ENCODE measurements at places on chromosomes 12 and 14.

- no peak for DNase-seq
Observed at GRCh38 chr14:99747582-99748330, 45.5 kb upstream of the EML1 start.

DNA sequence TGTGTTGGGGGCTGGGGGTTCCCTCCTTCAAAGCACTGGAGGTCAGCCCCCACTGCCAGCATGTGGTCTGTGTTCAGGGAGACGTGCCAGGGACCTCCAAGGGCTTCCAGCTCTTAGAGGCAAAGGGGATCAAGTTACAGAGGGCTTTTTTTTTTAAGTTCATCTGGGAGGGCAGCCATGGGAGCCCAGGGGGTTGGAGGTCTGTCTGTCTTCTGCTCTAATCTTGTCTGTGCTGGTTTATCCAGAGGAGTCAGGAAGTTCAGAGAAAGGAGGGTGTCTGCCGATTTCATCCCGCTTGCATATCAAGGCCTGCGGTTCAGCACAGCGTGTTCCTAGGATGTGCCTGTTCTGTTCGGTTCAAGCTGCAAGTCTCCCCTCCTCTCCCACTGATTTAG, 72.2 kb downstream of the TMEM132C start:
- no peak for DNase-seq

DNA sequence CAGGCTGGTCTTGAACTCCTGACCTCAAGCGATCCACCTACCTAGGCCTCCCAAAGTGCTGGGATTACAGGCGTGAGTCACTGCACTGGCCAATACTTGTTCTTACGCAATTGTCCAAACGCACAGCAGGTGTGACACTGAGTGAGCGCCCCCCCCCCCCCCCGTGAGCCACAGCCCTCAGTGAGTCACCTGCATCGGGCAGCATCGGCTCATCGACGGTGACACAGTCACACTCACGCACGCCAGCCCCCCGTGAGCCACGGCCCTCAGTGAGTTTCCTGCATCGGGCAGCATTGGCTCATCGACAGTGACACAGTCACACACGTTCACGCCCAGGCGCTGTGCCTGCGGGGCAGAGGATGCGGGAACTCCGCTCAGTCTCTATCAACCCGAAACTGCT, 42.5 kb downstream of the GALNT9 start:
- peak; percentile 63 for DNase-seq

DNA sequence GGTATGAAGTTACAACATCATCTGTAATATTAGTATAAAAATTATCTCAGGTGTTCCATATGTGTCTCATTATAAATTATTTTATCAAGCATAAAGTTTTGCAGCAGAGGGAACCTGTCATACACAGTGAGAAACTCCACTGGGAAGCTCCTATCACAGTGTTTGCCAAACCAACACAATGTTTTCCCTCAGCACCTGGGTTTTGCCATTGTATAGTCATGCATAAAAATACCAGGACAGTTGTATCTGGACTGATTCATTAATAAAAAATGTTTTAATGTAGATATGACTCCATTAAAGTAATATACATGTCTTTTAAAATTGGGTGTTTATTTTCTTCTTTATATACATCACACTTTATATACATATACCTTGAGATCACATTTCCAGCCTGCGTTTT, 56.6 kb downstream of the METTL25 start:
- DNase-seq, result no peak

DNA sequence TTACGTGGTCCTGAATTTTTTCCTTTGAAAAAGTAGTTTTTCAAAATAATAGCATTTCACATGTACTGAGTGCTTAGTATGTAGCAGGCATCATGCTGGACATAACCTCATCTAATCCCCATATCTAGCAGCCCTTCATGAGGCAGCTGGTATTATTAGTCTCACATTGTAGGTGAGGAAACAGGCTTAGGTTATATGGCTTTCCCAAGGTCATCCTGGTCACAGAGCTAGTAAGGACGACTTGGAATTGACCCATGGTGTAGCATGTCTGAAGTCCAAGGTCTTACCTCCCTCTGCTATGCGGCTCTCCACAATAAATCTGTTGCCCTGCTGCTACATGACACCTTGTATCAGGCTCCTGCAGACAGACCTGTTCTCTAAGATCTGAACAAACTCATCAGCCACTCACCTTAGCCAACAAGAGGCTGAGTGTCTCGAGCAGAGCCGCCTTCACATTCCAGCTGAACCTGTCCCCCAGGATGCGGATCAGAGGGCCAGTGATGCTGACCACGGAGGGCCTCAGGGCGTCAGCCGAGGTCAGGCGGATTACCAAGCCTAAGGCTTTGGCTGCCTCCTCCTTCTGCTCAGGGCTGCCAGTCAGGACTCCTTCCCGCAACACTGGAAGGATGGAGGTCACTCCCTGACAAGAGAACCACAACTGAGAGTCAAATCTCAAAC, 19.7 kb upstream of the RAB35 start:
- no peak for DNase-seq

DNA sequence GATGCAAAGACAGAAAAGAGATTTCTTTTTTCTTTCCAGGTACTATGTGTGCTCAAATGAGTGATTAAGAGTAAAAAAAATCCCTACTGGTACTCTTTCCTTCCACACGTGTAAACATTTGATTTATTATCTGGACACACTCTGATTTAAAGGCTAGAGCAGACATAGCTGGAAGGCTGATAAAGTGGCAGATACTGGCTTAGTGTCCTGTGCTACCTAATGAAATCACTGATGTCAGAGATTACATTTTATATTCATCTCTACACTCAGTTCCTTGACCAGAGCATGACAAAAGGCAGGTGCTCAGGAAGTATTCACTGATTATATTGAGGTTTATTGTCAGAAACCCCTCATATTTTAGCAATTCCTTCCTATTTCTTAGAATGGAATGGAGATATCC, 136.6 kb upstream of the SLC38A2 start:
- no peak for DNase-seq

DNA sequence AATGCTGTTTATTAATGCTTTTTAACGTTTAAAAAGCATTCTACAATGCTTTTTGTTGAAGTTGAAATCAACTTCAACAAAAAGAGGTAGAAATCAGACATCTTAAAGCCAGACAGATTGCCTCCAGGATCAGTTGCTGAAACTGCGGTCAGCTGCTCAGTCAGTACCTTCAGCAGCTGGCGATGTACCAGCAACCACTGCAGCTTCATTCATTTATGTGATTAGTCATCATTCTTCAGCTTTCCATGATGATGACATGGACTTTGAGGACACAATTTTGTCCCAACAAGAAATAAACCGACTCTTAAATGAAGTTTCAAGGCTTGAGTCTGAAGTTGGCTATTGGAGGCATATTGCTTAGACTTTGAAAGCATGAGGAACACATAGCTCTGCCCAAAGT, 31.5 kb upstream of the NUAK1 start:
- DNase-seq, result no peak

DNA sequence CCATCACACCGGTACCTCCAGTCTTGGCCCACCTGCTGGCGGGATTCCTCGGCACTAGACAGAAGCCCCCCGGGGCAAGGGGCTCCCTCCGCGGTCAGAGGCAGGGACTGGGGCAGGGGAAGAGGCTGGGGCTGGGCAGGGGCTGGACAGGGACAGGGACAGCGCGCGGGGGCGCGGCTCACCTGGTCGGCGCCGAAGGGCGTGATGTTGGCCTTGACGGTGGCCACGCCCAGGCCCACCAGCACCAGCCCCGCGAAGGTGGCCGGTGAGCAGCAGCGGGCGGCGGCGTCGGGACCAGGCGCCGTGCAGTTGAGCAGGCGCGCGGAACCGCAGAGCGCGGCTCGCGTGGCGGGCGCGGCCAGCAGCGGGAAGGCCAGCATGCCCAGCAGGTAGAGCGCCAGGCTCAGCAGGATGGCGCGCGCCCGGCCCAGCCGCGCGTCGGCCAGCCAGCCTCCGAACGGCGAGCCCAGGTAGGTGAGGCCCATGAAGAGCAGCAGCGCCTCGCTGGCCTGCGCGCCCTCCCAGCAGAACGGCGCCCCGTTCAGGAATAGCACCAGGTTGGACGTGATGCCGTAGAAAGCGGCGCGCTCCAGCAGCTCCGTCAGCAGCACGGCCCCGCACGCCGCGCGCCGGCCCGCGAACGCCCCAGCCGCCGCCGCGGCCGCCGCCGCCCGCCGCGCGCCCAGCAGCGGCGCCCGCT, 392 bp downstream of the SLC15A4 start:
- peak; percentile 64 for DNase-seq

- no peak for DNase-seq
Observed at GRCh38 chr12:130560321-130560720, 155.8 kb downstream of the RIMBP2 start.

GRCh38 chr14:39446131-39446744, 14.0 kb upstream of the FBXO33 start:
- DNase-seq, result no peak

- no peak for DNase-seq
Observed at GRCh38 chr12:9221483-9221882, 13.3 kb upstream of the PZP start.

DNA sequence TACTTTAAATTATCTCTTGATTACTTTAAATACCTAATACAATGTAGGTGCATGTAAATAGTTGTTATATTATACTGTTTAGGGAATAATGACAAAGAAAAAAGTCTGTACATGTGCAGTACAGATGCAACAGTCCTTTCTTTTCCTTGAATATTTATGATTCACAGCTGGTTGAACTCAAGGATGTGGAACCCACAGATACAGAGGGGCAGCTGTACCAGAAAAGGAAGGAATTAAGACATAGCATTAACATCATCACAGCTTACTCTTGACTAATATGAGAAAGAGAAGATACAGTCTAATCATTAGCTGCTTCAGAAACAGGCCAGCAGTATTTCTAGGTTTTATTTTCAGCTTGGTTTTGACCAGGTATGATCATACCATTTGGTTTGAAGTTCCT, 34.7 kb upstream of the AP4S1 start:
- no peak for DNase-seq

DNA sequence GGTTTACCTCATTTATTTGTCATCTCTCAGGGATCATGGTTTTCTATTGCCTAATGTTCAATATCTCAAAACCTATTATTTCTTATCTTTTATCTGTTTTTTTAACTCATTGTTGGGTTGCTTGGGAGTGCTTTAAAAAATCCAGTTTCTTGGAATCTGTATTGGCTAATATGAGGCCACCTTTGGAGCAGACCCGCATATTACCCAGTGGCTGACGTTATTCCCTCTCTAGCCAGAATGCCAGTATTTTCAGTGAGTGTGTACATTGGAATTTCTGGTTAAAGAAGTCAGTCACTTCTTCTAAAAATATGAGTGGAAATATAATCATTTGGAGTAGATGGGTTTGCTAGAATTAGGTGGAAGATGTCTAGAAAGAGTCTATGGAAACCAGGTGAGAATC, 38.3 kb downstream of the PRMT8 start:
- DNase-seq, result no peak

DNA sequence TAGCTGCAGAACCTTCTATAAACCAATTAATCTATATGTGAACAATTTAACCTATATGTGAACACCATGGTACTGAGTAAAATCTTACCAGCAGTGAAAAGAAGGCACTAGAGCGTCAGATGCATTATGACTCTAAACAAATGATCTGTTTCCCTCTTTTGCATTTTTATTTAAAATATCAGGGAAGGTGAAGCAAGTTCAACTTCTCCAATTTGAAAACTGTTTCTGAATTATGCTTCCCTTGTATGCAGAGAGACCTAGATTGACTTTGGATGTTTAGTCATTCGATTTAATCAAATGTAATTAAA, 80.9 kb downstream of the DAD1 start:
- no peak for DNase-seq

DNA sequence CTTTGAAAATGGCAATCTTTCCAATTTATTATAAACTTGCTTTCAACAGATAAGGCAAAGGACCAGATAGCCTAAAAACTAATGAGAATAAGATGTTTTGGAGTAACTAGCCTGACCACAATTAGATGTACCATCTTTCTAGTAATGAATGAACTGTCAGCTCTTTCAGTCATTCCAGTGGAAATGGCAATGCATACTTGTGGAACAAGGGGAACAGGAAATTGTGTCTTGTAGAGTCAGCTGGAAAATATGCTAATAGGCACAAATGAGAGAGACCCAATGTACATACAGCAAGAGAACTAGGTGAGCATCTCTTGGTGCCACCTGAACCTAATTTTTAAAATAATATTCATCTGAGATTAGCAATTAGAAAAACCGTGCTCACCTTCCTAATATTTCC, 76.1 kb upstream of the GPHB5 start:
- DNase-seq, result no peak

GRCh38 chr14:65853407-65853955, 441.0 kb downstream of the FUT8 start:
- DNase-seq, result no peak

- DNase-seq, result no peak
Observed at GRCh38 chr14:22814941-22815713, at the start of gene SLC7A7. Gene SLC7A7 (minus strand): TSS chr14:22815435. CDS start chr14:22813398, 2,037 bp downstream.

DNA sequence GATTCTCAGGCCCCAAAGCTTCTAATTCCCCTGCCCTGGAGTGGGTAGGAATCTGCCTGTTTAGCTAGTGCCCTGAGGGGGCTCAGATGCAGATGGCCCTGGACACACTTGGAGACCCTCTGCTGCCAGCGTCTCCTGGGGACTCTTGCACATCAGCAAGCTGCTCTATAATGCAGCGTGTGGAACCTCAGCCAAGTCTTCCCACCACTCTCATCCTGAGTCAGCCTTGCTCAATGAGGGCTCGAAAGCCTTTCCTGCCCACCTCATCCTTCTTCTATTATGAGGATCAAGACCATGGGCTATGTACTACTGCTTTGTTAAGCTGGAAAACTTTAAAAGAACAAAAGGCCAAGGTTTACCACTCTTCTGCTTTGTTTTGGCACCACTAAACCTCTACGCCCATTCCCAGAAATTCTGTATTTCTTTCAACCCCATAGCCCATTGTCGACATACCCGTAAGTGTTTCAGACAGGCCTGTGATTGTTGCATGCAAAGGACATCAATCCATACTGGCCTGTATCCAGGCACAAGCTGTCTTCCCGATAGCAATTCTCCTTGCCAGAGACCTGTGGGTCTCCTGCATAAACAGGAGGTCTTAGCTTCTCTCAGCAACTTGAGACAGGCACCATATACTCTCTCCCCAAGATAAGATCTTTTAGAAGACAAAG, 246.9 kb downstream of the DPF3 start:
- no peak for DNase-seq

DNA sequence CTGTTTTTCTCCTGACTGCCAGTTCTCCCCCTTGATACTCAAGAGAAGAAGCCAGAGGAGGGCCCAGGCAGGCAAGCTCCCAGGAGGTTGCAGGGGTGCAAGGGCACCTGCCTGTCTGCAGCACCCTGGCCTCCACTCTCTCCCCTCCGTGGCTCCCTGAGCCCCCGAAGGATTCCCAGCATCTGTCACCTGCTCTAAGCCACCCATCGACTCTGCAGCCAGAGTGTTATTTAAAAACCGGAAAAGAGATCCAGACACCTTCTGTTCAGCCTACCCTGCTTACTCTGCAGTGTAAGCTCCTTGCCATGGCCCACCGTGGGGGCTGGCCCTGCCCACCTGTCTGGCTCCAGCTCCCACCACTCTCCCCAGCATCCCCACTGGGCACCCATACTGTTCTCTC, 121.4 kb downstream of the KSR2 start:
- DNase-seq, result no peak

GRCh38 chr12:26636710-26637328, 196.2 kb downstream of the ITPR2 start:
- no peak for DNase-seq

DNA sequence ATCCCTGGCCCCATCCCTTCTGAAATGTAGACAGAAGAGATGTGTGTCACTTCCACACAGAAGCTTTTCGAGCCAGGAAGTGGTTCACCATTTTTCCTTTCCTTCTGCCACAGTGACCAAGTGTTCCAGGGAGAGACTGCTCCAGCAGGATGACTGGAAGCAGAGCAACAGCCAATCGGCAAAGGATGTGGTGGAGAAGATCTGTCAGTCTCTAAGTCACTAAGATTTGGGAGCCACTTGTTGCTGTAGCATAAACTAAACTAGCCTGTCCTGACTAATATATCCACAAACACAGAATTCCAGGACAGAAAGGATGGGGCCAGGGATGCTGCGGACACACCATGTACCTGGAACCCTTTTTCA, 42.9 kb downstream of the DUSP6 start:
- DNase-seq, result no peak

All from T47D (cell line).